ENCODE measurements at places on chromosomes 1 and 21.

- DNase-seq, result no peak
Measured at GRCh38 chr1:55951291-55951690, 628.1 kb downstream of the PLPP3 start.

DNA sequence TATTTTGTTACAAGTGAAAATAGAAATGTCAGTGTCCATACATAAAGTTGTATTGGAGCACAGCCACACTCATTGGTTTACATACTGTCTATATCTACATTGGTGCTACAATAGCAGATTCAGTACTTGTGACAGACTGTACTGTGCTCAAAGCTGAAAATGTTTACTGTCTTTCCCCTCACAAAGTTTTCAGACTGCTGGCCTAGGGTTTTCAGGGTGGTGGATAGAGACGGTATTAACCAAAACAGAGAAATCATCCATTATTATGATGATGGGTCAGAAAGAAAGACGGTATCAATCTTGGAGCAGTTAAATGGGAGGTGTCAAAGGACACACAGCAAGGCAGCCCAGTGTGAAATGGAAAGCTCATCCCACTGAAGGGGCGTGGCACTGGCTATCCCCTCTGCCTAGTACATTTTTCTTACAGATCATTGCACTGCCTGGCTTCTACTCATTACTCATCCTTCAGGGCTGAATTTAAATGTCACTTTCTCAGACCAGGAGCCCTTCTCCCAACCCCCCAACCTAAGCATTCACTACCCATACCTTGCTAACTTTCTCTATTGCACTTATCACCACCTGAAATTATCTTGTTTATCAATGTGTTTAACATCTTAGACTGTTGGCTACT is 10.2 kb downstream of the JAK1 start:
- DNase-seq, result no peak

GRCh38 chr1:104195395-104195794 is 445.7 kb downstream of the AMY1C start:
- DNase-seq, result no peak

DNA sequence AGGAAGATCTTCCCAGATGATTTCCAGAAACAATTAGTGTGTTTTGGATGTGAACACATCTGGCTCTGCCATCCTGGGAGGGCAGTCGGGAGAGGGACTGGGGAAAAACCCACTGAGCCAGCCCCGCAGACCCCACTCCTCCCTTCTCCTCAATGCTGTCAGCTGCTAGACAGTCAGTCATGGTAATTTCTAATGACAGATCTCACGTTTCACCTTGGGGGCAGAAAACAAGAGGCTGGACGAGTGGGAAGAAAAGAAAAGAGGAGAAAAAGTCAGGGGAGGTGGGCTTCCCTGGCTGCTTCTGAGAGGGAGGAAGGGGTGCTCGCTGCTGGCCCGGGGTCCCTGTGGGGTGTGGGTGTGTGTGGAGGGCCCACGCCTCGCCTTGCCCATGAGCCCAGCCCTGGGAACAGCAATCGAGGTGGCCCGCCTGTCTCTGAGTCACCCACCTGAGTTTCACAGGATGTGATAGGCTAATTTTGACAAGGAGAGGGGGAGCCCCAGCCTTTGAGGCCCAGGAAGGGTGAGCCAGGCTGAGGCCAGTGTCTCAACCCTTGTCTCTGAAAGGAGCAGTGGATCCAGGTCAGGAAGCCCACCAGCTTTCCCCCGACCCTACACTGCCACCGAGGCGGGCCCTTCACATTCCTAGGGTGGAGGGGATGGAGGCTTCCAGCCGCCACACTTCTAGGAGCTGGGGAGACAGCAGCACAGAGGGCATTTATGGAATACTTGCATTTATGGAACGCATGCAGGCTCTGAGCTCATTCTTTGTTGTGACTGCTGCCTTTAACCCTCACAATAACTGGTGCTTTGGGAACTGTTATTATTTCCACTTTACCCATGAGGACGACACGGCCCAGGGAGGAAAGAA is 49.1 kb upstream of the IFNLR1 start:
- peak; percentile 57 for DNase-seq

GRCh38 chr1:173779936-173780335 is 44.5 kb upstream of the DARS2 start:
- no peak for DNase-seq

GRCh38 chr1:174337000-174337681 is 110.6 kb upstream of the GPR52 start:
- DNase-seq, result no peak

GRCh38 chr1:109873278-109874175 is 37.1 kb upstream of the CSF1 start:
- no peak for DNase-seq

- DNase-seq, result no peak
Measured at GRCh38 chr1:64295136-64295535, 91.7 kb downstream of the UBE2U start.

GRCh38 chr1:208791456-208791855 is 547.3 kb upstream of the PLXNA2 start:
- DNase-seq, result no peak

GRCh38 chr1:9075022-9075421 is 5.6 kb upstream of the SLC2A5 start:
- no peak for DNase-seq

- DNase-seq, result no peak
Measured at GRCh38 chr1:230633469-230633868, 8.8 kb upstream of the COG2 start.

DNA sequence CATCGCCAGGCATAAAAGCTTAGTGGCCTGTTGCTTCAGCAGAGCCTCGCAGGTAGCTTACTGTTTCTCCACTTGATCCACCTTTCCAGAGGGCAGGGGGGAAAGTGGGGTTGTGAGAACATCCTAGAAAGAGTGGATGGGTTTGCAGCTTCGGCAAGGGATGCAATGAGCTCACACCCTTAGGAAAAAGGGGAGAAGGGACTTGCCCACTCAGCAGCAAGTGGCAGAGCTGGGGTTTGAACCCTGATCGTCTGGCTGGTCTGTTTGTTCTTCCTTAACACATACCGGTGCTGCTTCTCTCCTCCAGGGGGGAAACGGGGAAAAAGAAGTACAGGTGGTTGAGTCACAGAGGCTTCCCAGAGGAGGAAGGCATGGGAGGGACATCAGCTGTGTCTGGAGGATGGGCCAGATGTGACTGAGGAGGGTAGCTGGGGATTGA is 1.0 kb downstream of the TMEM201 start:
- DNase-seq, result no peak

- no peak for DNase-seq
Measured at GRCh38 chr1:46180082-46180616, 3.9 kb upstream of the P3R3URF start.

DNA sequence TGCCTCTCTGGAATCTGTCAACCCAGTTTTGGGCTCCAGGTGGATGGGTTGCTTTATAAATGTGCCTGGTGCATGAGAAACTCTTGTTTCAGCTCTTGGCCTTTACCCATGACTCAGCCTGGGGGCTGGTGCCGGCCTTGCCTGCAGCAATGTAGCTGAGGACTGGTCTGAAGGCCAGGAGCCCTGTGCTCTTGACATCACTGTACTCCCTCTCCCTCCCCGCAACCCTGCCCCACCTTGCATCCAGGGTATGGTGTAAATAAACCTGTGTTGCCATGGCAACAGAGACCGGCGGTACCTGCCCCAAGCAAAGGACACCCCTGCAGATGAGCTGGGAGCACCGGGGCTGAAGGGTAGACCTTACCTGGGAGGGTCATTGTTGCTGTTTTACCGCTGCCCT is 13.3 kb downstream of the FAM151A start:
- no peak for DNase-seq

- DNase-seq, result no peak
Measured at GRCh38 chr1:205179842-205180241, 31.7 kb downstream of the DSTYK start.

DNA sequence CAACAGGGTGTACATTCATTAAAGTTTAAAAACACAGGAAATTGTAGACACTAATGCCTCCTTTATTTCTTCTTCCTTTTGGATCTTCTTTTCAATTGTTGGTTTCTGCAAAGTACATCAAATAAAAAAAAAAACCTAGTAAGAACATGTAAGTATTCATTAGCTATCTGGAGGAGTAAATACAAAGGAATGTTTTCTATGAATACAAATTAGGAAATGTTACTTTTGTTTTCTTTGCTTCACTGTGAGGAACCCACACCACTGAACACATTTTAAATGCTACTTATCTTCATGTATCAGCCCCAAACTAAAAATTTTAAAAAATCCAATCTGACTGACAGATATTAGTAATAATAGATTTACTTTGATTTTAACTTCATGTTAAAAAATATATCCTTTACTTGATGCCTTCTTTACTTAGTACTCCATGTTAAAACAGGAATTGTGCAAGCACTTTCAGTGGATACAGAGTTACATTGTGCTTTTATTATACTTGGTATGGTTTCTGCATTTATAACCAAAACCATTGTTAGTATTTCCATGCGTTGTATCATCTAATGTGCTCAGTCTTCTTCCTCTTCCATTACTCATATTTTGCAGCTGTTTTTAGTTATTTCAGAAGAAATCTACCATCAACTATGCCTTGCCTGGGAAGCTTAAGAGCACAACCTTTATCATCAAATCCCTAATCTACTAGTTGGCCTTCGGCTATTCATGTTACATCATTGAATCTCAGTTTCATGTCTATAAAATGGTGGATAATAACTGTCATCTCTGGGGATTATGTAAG is 236.9 kb upstream of the DPYD start:
- DNase-seq, result no peak
